ENCODE measurements at places on chromosomes 7 and 10.
A peak's percentile ranks its signal among the peaks of the same experiment; 100 is the strongest.

DNA sequence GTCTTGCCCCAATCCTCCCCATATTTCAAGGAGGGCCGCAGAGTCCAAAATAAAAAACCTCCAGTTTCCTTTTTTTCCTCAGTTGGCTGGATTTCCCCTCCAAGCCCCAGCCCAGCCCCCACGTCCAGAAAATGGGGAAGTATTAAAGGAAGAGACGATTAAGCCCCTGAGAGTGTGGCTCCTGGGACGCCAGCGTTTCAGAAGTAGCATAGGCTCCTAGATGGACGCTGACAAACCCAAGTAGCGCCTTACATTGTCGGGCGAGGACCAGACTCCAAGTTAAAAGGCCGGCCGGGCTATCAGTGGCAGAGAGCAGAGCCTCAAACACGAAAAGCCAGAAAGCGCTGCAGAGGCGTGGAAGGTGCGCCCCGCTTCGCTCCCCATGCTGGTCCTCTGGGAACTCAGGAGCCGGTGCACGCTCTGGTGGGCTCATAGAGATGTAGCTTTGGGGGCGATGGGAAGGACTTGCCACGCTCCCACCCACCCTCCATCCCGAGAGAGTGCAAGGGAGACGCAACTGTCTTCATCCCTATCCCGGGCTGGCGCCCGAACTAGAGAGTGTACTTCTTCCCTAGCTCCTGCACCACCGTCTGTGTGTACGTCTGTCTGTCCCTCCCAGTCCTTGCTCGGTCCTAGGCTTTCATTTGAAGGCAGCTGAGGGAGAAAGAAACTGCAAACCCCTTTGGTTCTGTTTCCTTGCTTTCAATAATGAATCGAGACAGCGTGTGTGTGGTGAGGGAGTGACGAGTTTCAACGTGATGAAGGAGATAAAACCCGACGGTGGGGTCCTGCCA, 6.3 kb upstream of the EMX2 start:
- no peak for DNase-seq

- DNase-seq, result peak; percentile 2
Measured at GRCh38 chr7:32539919-32540531, 44.7 kb downstream of the AVL9 start.

- DNase-seq, result no peak
Measured at GRCh38 chr7:87810130-87810529, 66.0 kb downstream of the SLC25A40 start.

DNA sequence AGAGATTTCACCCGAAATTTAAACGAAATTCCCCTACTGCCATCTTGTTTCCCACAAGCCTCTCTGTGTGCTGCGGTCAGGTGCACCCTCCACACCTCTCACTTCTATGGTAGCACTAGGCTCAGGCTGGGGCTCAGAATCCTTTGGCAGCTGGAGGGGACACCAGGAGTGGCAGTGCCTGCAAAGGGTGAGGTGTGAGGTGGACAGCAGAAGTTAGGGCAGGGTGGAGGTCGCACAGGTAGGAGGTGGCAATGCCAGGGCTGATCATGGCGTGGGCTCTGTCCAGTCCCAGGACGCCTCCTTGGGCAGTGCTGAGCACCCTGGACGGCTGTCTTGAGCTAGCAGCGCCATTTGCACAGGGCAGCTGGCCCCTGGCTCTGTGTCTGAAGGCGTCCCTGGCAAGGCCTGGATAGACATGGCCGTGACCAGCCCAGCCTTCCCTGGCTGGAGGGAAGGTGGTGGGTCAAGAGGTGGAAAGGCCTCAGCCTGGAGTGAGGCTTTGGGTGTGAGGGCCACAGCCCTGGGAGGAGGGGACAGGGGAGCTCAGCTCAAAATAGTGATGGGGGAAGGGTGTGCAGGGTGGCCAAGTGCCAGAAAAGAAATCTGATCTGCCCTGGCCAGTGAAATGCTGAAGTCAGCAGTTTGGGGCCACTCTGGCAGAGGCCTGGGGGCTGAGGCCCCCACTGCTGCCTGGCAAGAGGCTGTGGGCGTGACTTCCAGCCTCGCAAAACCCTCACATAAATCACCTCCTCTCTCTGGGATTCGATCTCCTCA, 40.0 kb downstream of the ZCCHC24 start:
- no peak for DNase-seq

DNA sequence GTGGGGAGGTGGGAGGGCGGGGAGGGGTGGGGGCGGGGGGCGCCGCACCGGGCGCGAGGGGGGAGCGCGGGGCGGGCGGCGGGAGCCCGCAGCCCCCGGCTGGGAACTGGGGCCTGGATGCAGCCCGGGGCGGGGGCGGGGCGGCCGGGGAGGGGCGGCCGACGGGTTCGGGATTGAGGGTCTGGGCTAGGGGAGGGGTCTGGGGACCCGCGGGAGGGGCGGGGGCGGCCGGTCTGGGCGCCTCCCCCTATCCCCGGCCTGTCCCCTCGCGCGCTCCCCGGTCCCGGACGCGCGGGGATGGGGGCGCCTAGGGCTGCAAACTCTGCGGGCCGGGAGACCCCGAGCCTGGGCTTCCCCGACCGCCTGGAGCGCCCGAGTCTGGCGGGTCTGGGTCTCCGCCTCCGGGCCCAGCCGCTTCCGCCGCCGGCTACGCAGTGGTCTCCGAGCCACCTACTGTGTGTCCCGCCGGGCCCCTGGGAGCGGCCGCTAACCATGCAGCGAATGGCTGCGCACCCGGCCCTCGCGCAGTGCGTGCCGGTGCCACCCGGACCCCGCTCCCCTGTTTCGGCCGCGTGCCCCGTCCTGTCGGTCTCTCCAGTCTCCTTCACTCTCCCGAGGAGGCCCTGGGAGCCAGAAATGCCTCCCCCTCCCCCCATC, 375 bp upstream of the FGF8 start:
- DNase-seq, result no peak

- no peak for DNase-seq
Measured at GRCh38 chr10:129521161-129522025, 54.4 kb downstream of the MGMT start.

- no peak for DNase-seq
Measured at GRCh38 chr10:605632-606325, 83.7 kb downstream of the DIP2C start.

GRCh38 chr10:116690356-116691322, 51.7 kb downstream of the HSPA12A start:
- peak; percentile 22 for DNase-seq

- peak; percentile 38 for DNase-seq
Measured at GRCh38 chr7:35004531-35005095, 32.7 kb downstream of the DPY19L1 start.
